ENCODE measurements at places on chromosomes 12 and 14.

DNA sequence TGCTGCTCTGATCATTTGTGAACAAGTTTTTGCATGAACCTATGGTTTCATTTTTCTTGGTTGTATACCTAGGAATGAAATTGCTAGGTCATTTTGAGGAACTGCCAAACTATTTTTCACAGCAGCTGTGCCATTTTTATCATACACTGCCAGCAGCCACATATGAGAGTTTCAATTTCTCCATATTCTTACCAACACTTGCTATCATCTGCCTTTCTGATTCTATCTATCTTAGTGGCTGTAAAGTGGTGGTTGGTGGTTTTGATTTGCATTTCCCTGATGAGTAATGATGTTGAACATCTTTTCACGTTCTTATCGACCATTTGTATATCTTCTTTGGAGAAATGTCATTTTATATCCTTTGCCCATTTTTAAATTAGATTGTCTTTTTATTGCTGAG, 146.1 kb downstream of the C12orf75 start:
- no peak for DNase-seq

DNA sequence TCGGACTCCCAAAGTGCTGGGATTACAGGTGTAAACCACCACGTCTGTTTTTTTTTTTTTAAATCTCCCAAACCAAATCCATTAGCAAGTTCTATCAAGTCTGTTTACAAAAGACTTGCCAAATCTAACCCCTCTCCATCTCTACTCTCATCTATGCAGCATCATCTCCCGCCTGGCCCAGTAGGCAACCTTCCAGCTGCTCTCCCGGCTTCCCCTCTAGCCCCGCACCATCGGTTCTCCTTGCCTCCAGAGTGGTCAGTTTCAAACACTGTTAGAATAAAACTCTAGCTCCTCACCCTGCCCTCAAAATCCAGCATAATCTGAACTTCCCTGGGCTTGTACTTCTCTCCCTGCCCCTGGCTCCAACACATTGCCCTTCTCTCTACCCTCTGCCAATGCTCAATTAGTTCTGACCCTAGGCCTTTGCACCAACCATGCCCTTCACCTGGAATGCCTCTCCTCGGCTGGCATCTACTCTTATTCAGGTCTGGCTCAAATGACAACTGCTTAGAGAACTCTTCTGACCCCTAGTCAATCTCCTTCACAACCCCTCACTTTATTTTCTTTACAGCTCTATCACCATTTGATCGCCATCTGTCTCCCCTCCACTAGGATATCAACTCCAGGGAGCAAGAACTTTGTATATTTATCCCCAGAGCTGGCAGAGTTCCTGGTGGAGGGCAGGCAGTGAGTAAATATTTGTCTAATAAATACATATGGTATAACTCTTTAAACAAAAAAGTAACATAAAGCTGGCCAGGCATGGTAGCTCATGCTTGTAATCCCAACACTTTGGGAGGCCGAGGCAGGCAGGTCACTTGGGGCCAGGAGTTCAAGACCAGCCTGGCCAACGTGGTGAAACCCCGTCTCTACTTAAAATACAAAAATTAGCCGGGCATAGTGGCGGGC, 4.9 kb downstream of the WSB2 start:
- DNase-seq = no peak

DNA sequence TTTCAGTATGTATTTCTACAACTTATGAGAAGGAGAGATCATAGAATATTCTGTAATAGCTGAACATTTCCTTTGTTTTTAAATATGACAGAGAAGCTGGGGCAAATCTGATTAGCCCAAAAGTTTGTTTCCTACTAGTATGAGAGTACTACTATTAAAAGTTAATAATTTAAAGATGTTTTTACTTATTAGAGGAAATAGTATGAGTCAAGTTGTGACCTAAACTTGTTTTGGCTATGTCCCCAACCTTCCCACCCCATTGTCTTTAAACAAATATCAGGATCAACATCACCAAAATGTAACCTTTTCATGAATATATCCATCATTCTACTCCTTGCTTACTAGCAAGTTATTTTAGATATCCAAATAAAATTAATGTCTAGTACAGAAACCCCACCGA, 10.5 kb downstream of the GNPNAT1 start:
- no peak for DNase-seq

- no peak for DNase-seq
These were observed 4.2 kb downstream of the FNTB start for GRCh38 chr14:64990939-64991338.

DNA sequence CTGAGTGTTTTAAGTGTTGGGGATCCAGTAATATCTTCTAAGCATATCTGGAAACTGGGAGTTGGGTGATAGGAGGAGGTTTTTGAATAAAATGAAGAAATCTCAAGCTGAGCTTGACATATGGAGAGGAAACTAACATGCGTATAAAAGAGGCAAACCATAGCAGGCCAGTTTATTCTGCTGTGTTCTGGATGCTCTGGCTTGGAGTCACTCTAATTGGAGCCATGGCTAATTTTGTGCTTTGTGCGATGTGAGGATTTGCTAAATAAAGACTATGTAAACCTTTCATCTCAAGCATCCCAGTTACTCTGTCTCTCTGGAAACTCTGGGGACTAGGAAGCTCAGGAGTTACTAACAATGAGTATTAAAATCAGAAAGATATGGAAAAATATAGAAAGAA, 66.5 kb downstream of the ATF7IP start:
- DNase-seq = no peak

DNA sequence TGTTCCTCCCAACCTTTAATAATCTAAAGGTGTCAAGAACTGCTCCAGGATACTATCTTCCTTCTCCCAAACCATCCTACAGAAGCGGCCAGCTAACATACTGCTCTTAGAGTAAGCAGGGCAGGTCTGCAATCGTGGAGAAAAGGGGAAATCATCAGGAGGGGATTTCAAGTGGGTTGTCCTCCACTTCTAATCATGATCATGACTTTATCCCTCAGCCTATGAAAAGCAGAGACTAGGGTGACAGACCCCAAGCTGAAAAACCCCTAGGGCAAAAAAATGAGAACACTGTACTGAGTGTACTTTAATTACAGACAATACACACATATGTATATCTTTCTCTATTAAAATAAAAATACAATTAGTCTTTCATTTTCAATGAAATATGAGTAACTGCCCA, 13.9 kb downstream of the DUSP16 start:
- no peak for DNase-seq

DNA sequence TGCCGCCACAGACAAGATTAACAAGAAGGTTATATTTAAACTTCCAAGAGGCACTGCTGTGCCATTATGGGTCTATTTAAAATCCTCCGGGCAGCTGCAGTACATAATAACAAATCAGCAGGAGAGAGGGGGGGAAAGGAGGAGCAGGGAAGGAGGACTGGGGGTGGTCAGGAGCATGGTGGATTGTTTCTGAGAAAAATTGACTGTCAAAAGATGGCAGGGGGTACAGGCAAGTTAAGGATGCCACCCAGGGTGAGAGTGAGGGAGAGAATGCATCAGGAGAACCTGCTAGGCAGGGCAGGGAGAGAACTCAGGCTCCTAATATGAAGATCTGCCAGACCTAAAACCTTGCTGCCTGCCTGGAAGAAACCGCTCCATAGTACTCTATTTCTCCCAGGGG, 181.8 kb downstream of the GRIN2B start:
- no peak for DNase-seq

DNA sequence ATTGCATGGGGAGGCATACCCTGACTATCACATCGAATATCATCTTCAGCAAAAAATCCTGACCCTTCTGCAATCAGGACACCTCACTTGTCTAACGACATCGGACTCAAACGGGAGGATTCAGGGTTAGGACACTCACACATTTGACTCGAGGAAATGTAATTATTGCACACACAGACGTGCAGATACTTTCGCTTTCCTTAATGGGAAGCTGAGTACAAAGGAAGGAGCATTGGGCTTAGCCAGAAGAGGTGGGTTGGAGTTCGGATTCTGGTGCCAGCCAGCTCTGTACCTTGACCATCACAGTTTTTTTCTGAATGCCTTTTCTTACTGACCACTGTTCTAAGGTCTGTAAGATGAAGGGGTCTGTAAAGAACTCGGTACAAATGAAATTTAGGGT, 260.4 kb downstream of the GALC start:
- no peak for DNase-seq

GRCh38 chr12:89405626-89406345, 53.5 kb upstream of the DUSP6 start:
- DNase-seq = peak; percentile 7

GRCh38 chr14:65045709-65046108, 56.6 kb downstream of the MAX start:
- no peak for DNase-seq

DNA sequence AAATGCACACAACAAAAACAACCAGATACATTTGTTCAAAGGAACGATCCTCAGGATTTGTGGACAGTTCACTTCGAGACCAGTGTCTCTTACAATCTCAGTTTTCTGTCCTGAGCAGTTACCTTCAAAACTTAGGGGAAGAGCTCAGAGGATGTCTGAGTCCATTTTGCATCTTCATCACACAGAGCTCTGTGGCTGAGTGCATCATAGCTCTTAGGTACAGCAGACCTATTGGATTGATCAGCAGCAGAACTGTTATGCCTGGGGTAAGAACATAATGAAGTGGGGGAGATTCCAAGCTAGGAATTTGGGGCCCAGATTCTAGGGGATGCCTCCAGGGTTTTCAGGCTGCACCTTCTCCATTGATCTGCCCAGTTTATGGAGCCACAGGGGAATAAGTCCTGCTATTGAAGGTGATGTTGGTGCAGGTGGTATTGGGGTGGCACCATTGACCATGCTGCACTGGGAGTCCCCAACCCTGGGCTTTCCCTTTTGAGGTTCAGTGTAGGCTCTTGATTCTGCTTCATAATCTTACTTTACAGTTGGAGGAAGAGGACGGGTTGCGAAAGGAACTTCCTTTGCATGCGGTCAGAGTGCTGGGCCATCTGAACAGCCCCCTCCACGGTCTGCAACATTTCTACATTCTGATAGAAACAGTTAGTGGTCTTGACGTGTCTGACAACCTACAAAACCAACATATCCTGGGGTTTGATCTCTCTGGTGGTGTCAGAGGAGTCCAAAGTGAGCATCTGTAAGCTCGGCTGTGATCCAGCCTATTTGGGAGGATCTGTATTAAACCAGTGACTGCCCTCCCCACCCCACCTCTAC, 112.8 kb downstream of the CHST11 start:
- DNase-seq = no peak

DNA sequence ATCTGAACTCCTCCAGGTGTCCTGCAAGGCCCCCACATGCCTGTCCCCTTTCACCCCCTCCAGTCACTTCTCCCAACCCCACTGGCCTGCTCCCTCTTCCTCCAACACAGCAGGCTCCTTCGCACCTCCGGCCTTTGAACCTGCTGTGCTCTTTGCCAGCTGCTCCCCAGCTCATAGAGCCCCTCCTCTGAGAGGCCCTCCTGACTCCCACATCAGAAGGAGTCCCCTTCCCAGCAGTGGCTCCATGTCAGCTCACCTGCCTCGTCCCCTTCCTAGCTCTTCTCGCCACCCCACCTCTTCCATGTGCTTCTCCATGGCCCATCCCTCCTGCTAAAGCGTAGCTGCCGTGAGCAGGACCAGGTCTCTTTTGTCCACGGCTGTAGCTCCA, 22.1 kb downstream of the SCARB1 start:
- DNase-seq = no peak

- no peak for DNase-seq
These were observed 20.9 kb downstream of the ISCA2 start for GRCh38 chr14:74514471-74514941.

- no peak for DNase-seq
These were observed 56.4 kb downstream of the VCPKMT start for GRCh38 chr14:50059763-50060616.
